ENCODE measurements at places on chromosomes 4 and X. TPM values are rescaled to one million over a fixed set of nuclear protein-coding genes. Genes with fewer than 3 reads are reported as not detected.
A peak's percentile ranks its signal among the peaks of the same experiment; 100 is the strongest.

DNA sequence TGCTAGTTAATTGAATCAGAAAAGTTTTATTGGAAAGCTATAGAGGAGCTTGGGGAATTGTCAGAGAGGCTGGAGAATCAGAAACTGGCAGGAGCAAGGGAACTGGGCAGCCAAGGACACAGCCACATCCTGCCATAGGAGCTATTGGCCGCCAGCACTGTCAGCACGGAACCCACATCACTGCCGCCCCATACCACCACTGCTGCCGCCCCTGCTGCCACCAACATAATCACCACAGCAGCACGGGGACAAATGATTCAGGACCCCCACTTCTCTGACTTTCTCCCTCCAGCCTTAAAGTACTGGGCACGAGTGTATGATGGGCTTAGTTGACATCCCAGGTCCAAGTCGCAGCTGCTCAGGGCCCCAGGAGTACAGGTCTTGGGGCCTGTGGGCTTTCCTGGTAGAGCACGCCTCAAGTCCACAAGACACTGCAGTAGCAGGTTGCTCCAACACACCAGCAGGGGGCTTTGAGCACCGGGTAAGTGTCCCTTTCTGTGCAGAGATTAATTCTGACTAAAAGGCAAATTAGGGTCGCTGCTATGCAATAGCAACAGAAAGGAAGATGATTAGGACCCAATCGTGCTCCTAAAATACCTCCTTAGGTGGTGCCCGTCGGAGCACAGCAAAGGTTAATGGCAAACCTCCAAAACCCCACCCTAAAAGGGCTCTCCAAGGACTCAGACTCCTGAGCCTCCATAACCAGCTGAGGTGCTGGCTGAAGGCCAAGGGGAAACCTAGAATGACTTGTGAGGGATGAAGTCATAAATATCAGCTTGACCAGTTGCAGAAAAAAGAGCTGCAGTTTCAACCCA is 6.9 kb downstream of the PJA1 start:
- peak; percentile 70 for DNase-seq

DNA sequence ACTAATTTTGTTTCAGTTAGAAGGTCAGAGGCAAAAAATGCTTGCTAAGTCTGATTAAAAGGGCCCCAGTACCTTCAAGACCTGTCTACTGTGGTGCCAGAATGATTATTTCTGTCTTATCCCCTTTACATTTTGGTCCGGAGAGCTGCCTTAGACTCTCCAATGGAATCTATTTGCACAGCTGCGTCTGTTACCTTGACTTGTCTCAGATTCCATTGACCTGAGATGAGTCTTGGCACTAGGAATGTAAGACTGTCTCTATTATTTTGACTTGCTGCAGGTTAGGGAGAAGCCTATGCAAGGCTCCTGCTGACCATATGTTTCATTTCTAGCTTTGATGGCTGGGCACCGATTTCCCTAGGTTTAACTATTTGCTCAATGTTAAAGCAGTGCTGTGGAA is 457.6 kb downstream of the KCTD8 start:
- no peak for DNase-seq

DNA sequence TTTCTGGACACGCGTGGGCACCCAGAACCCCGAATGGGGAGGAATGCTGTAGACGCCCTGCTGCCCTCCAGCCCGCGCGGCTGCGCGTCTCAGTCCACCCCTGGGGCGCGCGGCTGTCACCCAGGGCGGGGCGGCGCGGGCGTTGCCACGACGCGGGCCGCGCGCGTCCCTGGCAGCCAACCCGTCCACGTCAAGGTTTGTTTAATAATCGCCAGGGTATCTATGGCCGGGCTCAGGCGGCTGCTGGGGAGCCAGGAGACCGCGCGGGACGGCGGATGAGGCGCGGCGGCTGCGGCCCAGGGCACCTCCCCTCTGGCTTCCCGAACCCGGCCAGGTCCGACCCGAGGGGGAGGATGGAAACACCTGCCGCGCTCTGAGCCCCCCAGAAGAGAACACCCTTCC is at the start of gene SPATA18:
TSS of gene SPATA18 (plus strand) at position 92 of the 402 bp plus-strand sequence. CDS start 401 bp downstream, outside the sequence.
- no peak for DNase-seq

DNA sequence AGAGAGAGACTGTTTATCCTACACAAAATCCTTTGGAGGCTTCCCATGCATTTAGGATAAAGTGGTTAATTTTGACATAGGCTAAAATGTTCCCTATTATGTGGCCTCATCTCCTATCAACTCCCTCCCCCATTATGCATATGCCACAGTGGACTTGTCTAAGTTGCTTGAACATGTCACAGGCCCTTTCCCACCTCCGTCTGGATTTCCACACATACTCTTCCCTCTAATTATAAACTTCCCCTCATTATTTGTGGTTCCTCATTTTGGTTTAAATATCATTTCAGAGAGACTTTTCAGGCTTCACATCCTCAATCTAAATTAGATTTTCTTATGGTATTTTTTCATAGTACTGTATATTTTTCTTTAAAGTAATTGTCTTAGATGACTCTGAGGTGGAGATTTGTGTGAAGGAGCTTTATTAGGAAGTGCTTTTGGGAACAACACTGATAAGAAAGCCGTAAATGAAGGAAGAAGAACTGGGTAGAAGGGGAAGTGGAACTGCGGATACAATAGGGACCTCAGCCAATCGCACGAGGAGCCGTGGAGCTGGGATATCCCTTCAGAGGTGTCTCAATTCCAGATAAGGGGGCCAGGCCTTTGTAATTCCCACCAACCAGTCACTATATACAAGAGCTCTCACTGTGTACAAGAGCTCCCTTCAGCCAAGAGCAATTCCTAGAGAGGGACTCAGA is 7.9 kb downstream of the C4orf17 start:
- DNase-seq, result no peak

GRCh38 chr4:41632481-41633073 is 94.6 kb downstream of the LIMCH1 start:
- DNase-seq, result no peak

DNA sequence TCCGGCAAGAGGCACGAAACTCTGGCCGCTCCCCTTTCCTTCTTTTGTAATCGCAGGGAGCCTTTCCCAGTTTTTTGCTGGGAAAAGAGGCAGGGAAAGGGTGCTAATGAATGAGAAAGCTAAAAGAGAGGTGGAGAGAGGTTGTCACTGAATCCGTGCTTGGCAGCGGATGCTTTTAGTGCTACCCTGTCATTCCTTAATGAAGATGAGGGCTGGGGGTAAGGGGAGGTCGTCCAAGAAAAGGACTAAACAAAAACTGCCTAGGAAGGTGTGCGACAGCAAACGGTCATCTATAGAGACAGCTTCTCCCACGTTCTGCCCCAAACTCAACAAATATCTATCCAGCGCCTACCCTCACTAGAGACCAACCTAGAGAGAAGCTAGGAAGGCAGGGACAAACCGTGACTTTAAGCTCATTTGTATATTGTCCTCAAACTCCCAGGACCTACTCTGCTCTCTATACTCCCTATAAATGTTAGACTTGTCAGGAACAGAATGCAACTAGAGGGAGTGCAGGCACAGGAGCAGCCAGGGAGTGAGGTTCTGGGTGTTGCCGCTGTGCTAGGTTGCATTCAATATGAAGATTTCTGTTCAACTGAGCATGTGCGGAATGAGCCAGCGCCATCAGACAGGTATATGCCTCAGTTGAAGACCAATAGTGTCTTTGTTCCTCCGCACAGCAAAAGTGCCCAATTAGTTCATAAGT is 777 bp upstream of the CASK start:
- peak; percentile 37 for DNase-seq

DNA sequence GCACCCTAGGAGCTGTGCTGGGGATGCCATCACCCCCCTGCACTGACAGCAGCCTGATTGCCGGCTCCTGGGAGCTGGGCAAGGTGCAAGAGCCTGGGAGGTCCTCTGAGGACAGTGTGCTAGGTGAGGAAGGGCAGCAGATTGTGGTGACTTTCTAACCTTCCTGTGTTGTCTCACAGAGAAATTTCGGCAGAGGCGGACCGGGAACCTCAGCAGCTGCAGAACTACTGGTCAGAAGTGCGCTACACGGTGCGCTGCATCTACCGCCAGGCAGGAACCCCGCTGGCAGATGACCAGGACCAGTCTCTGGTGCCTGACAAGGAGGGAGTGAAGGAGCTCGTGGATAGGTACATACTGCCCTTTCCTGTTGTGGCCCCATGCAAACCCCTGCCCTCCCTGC is 89.8 kb downstream of the FAM193A start:
- DNase-seq, result no peak

GRCh38 chr4:61400439-61401038 is 200.4 kb downstream of the ADGRL3 start:
- no peak for DNase-seq

GRCh38 chr4:59712470-59712869 is 1487.7 kb upstream of the ADGRL3 start:
- no peak for DNase-seq

DNA sequence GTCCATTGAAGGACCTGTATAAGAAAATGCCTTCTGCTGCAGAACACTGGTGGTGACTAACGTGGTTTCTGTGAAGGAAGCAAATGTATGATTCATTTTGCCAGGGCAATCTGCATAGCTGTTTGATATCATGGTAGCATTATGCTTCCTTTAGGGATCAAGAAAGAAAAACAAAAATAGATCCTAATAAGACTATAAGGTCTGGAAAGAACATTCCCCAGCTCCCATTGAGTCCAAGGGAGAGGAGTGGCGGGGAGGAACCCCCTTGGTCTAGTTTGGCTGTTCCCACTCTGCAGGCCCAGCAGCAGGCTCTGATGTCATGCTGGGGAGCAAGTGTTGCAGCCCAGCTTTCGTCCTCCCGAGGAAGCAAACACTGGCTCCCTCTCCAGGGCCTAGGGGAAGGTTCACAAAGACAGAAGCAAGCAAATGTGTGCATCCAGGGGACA is 154.5 kb upstream of the GALNT7 start:
- DNase-seq, result peak; percentile 42

- no peak for DNase-seq
These were observed 2.4 kb downstream of the MAB21L2 start for GRCh38 chr4:150584111-150584915.

DNA sequence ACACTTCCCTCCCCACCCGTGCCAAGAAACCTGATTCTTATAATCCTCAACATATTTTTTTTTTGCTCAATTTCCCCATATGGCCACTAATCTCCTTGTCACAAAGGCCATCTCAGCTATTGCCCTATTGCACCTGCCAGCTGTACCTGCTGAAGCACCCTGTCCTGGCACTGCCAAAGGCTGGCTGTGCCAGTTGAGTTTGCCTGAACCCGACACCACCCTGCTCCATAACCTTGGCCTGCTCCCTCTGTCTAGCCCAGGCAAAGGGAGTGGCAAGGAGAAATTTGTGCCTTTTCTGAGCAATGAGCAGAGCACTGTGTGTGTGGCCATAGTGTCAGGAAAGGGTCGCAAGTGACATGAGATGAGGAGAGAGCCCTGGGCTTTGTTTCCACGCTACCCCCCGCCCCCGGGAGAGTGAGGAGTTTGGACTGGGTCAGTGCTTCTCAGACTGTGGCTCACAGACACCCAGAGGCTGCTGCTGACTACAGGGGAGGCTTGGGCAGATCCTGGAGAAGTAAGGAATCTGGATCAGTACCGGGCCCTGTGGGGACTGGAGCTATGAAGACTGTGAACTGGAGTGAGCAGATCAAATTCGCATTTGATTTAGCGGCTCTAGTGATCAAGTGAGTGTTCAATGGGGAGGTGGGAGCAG is 42.2 kb upstream of the HMGB3 start:
- no peak for DNase-seq

DNA sequence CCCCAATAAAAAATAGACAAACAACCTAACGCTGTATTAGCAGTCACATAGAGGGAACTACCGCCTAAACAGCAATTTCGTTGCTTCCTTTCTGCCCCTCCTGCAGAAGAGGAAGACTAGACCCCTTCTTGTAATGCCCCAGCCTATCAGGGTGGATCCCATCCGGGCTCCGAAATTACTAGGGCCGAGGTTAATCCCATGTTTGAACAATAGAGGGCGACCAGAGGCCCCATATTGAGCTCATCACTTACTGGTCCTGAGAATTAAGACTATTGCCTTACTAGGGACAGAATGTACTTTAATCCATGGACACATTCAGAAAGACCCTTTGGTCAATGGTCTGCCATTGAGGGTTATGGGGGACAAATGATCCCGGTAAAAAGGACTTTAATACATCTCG is 11.8 kb upstream of the ZNF630 start:
- DNase-seq, result peak; percentile 21

The FAM120C gene
- total RNA-seq, result 9.2 TPM

The MAGED4B gene
- total RNA-seq, result 3.5 TPM

The DCAF4L1 gene
- 0.23 TPM for total RNA-seq

The SPIN4 gene
- total RNA-seq, result 3.0 TPM
